ENCODE measurements at places on chromosomes 7 and 10. TPM values are rescaled to one million over a fixed set of nuclear protein-coding genes. Genes with fewer than 3 reads are reported as not detected.

DNA sequence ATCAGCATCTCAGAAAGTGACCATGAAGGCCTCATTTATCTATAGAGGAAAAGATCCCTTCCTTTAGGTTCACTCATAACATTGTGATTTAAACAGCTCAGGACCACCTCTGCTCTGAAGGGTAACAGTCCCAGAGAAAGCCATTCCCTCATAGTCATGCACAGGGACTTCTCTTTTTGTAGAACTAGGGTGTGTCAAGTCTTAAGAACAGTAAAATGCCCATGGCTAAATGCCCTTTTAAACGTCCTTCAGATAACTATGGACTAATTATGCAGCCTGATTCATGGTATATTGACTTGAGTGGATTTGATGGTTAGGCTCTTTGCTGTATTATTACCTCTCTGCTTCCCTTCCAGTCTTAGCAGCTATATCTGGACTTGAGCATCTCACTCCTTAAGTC is 337.8 kb downstream of the SORCS1 start:
- no peaks in the 10 kb centered on the region for H3K27me3 ChIP-seq
- H3K36me3 ChIP-seq, result no peaks in the 10 kb centered on the region
- no peak for DNase-seq
- H3K4me1 ChIP-seq, result no peaks in the 10 kb centered on the region

- no peak overlapping the region for H3K27ac ChIP-seq
- no peaks in the 10 kb centered on the region for H3K27me3 ChIP-seq
- no peaks in the 10 kb centered on the region for H3K4me1 ChIP-seq
These were observed 29.4 kb downstream of the DKK1 start for GRCh38 chr10:52343439-52343838.

DNA sequence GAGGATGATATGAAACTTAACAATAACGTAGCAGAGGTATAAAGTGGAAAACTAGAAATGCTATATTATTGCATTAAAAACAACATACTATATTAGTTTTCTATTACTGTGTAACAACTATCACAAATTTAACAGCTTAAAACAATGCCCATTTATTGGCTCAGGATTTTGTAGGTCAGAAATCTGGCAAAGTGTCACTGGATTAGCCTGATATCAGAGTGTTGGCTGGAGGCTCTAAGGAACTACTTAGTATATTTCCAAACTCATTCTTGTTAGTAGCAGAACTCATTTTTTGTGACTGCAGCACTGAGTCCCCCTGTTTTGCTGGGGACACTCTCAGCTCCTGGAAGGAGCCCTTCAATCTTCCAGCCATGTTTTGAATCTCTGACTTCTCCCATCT is 306.8 kb downstream of the ETV1 start:
- no peaks in the 10 kb centered on the region for H3K4me1 ChIP-seq
- no peaks in the 10 kb centered on the region for H3K27me3 ChIP-seq
- no peak overlapping the region for H3K27ac ChIP-seq

GRCh38 chr10:85657476-85658113 is 709.0 kb downstream of the GRID1 start:
- DNase-seq, result no peak
- no peak overlapping the region for H3K4me3 ChIP-seq
- H3K27ac ChIP-seq, result no peak overlapping the region

- H3K27ac ChIP-seq, result no peak overlapping the region
- H3K4me1 ChIP-seq, result no peaks in the 10 kb centered on the region
- H3K36me3 ChIP-seq, result no peaks in the 10 kb centered on the region
- H3K27me3 ChIP-seq, result no peaks in the 10 kb centered on the region
- no peak for DNase-seq
These were observed 128.1 kb upstream of the UNC5B start for GRCh38 chr10:71084061-71084817.

DNA sequence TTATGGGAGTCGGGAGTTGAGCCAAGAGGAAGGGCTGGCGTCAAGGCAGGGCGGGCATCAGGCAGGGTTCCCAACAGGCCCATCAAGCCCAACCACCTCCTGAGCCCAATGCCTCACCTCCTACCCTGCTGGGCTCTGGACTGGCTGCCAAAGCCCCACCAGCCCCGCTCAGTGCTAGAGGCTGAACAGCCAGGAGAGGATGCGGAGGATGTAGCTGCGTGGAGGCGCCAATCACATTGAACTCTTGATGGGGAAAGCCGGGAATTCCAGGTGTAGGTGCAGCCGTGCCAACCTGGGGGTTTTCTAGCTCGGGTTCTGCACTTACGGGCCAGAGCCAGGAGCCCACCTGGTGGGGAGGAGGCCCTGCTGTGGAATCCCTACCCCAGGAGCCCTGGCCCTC is 12.9 kb downstream of the ATP5MF start:
- H3K27me3 ChIP-seq, result no peaks in the 10 kb centered on the region
- no peak for DNase-seq
- H3K4me3 ChIP-seq, result no peak overlapping the region
- no peak overlapping the region for H3K27ac ChIP-seq

GRCh38 chr7:801940-802381 is 30.3 kb upstream of the SUN1 start:
- no peaks in the 10 kb centered on the region for H3K4me1 ChIP-seq
- H3K4me3 ChIP-seq, result no peak overlapping the region
- DNase-seq, result no peak
- H3K27ac ChIP-seq, result no peak overlapping the region
- peaks cover 3% of the 10 kb centered on the region for H3K27me3 ChIP-seq

- no peak overlapping the region for H3K27ac ChIP-seq
- DNase-seq, result no peak
- H3K27me3 ChIP-seq, result no peaks in the 10 kb centered on the region
These were observed 83.5 kb downstream of the ADK start for GRCh38 chr10:74234569-74234968.

PKD2L1 gene
- not detected for total RNA-seq

PDZD7 gene
- 0.65 TPM for total RNA-seq

TEX47 gene
- not detected for total RNA-seq

All from activated CD4-positive, alpha-beta T cell treated with anti-CD3 and anti-CD28 coated beads, Interleukin-2, amount 10 ng/mL, durations not matched to agents 7 days and 5 days (primary cell).